ENCODE measurements at places on chromosomes 6 and 20.
A peak's percentile ranks its signal among the peaks of the same experiment; 100 is the strongest.

DNA sequence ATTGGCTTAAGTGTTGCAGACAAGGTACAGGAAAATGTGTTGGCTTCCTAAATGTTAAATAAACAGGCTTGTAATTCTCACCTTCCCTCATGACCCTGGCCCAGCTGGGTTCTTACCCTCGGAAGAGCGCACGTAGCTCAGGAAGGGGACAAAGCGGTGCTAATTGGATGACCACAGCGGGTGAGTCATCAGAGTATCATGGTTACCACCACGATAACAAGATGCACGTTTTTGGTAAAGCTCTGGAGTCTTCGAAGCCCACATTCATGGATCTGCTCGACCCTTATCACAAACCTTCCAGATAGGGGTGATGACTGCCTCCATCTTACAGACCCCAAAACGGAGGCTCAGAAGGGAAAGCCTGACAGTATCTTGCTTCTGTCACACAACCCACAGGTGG is 32.8 kb downstream of the APCDD1L start:
- no peak for DNase-seq

DNA sequence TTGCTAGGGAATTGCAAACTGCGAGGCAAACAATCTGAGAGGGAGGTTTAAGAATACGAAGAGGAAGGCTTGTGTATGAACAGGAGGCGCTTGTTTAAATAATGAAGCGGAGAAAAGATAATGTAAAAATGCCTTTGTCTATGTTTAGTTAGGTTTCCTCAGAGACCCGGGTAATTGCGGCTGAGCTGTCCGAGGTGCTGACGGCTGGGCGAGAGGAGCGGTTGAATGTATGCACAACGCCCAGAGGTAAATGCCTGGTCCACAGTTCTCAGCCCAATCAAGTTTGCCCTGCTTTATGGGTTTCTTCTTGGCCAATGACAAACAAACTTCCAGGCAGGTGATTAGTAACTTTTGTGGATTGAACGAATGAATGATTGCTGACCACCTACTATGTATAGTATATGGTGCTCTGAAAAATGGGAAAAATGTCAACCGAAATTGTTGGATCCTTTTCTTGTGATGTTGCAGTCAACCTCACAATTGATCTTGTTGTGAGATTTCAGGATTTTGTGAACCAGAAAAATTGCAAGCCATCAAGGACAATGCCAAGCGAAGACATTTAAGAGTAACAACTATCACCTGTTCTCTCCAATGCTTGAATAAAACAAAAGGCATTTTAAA is 38.3 kb upstream of the SLC32A1 start:
- DNase-seq = peak; percentile 66

DNA sequence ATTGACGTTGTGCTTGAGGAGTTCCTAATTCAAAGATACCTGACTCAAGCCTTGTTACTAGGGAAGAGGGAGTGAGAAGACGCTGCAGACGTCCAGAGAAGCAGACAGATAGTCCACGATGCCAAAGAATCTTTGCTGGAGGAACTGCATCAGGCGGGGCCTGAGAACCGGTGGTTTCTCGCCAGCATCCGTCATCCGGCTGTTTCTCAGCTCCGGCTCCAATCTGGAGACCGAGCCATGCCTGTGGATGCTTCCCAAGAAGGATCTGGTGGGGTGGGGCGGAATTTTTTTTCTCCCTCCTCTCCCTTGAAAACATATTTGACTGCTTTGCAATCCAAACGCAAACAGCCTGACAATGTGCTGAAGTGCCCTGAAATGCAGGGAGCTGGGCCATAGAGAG is 125.8 kb upstream of the SRSF6 start:
- DNase-seq = peak; percentile 44

DNA sequence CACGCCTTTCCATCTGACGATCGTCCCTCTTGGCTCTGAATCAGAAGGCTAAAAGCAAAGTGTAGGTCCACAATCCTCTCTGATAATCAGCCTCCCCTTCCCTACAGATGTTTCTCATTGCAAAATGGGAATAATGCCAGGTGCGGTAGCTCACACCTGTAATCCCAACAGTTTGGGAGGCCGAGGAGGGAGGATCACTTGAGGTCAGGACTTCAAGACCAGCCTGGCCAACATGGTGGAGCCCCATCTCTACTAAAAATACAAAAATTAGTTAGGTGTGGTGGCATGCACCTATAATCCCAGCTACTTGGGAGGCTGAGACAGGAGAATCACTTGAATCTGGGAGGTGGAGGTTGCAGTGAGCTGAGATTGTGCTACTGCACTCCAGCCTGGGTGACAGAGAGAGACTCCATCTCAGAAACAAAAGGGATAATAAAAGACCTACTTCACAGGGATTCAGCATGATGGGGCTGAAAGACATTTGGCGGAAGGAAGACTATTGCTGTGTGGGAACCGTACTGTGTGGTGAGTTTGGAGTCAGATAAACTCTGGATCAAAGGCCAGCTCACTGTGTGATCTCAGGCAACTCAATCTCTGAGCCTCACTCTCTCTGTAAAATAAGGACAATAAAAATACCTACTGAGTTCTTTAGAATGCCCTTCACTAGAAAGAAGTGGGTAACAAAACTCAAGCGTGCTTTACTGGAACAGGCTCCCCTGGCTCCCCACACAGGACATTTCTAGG is 15.9 kb upstream of the SLC9A8 start:
- no peak for DNase-seq

- DNase-seq = no peak
These were observed 855.5 kb upstream of the MAP3K7 start for GRCh38 chr6:91442342-91442741.

DNA sequence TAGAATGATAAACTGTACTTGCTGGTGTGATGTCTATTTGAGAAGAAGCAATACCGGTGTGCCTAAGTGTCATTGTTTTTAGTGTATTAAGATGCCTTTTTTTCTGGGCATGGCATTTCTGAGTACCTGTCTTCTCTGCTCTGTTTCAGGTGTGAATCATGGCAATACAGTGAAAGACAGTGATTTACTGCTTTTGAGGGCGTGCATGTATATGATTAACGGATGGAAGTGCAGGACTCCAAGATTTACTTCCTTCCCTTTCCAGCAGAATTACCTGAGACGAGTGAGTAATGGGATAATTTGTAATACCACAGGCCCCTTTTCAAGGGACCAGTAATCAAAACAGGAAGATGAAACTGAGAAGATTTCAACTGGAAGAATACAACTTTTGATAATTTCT is 315.8 kb downstream of the SOX4 start:
- DNase-seq = no peak

GRCh38 chr6:168390749-168391420 is 50.1 kb upstream of the SMOC2 start:
- DNase-seq = no peak

- DNase-seq = no peak
These were observed 23.9 kb downstream of the ARMC2 start for GRCh38 chr6:108872141-108872557.

DNA sequence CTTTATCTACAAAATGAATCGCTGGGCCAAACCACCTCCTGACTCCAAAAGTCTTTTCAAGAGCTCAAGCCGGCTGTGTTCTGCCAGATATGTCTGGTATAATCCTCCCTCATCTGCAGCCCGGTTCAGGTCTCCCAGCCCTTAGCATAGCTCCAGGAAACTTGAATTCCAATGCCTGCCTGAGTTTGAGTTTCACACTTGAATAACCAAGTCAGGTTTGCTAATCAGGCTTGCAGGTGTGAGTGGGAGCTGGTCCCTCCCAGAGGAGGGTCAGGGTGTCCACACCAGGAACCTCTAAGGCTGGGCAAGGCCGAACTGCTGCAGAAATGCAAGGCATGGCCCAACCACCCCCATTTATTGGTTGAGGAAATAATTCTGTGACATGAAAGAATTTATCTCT is 96.6 kb downstream of the TMEM242 start:
- no peak for DNase-seq

DNA sequence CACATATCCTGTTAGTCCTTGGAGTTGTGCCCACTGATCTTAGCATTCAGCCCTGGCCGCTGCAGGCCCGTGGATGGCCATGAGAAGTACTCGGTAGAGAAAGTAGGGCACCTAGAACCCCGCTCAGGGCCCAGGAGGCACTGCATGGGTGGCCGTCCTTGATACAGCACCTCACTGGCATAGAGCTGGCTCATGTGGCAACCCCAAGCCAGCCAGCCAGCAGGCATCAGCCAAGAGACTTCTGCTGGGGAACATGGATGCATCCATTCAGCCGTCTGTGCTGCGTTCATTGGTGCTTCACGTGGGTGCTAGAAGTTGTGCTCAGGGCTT is 10.6 kb downstream of the PYGB start:
- DNase-seq = no peak

- peak; percentile 51 for DNase-seq
These were observed at the start of gene SLC22A3 for GRCh38 chr6:160348223-160349019. SLC22A3 (plus strand) TSS chr6:160348378; CDS start chr6:160348420, 42 bp downstream.

DNA sequence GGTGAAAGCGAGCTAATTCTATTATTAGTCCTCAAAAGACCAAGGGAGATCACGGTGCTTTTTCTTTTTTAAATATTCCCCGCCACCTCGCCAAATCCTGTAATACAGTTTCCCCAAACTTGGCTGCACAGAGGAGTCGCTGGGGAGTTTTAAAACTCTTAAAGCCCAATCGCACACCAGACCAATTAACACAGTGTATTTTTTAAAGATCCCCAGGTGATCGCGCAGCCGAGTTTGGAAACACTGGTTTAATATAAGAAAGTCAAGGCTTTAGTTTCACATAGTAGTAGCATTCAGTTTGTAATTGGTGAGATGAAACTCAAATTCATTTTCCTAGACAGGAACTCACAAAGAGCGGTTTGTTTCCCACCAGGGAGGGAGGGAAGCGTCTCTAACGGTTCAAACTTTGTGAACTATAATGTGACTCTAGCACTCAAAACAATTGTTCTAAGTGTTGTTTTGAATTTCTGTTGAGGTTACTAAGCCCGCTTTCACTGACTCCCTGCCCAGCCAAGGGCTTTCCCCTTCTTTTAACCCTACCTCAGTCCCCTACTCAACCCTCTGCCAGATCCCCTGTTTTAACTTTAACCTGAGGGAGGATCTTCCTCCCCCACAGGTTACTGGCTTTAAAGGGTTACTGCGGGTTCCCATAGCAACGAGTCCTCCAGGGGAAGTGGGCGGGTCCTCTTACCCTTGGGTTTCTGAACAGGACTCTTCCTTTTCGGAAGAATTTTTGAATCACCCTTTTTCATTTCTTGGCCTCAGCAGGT is 25.7 kb upstream of the BTBD3 start:
- DNase-seq = peak; percentile 71

DNA sequence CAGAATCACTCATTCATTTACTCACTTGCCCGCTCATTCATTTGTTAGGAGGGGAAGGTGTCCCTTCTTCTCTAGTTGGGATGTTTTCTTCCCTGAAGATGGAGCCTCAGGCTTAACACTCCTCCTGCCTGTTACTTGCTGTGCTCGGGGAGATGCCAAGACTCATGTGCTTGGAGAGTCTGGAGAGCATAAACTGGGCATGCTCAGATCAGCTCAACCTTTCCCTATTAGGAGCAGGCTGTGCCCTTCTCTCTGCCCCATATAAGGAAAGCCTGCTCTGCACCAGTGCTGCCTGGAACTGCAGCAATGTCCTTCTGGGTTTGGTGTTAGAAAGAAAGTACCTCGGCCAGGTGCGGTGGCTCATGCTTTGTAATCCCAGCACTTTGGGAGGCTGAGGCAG is 18.0 kb upstream of the UBE2V1 start:
- DNase-seq = no peak

DNA sequence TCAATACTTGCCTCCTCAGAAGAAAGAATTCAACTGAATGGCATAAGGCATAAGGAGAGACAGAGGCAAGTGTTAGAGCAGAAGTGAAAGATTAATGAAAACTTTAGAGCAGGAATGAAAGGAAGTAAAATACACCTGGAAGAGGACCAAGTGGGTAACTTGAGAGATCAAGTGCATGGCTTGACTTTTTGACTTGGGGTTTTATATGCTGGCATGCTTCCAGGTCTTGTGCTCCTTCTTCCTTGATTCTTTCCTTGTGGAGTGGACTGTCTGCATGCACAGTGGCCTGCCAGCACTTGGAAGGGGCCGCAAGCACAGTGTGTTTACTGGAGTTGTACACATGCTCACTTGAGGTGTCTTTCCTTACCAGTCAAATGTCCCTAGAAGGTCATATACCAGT is 222.1 kb upstream of the UFL1 start:
- no peak for DNase-seq

- DNase-seq = no peak
These were observed 290.1 kb downstream of the BMP2 start for GRCh38 chr20:7057611-7058010.

- no peak for DNase-seq
These were observed 168.3 kb upstream of the STXBP5 start for GRCh38 chr6:147035886-147036285.

DNA sequence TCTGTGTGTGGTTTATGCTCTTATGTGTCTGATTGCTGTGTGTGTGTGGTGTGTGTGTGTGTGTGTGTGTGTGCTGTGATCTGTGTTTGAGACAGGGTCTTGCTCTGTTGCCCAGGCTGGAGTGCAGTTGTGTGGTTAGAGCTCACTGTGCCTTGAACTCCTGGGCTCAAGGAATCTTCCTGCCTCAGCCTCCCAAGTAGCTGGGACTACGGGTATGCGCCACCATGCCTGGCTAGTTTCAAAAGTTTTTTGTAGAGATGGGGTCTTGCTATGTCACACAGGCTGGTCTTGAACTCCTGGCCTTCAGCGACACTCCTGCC is 3.4 kb upstream of the ZNF512B start:
- DNase-seq = no peak

GRCh38 chr20:59718751-59719150 is 114.4 kb downstream of the PHACTR3 start:
- no peak for DNase-seq

GRCh38 chr6:144248476-144249301 is 36.4 kb upstream of the UTRN start:
- peak; percentile 56 for DNase-seq

GRCh38 chr6:41502917-41503671 is 43.1 kb upstream of the FOXP4 start:
- no peak for DNase-seq

DNA sequence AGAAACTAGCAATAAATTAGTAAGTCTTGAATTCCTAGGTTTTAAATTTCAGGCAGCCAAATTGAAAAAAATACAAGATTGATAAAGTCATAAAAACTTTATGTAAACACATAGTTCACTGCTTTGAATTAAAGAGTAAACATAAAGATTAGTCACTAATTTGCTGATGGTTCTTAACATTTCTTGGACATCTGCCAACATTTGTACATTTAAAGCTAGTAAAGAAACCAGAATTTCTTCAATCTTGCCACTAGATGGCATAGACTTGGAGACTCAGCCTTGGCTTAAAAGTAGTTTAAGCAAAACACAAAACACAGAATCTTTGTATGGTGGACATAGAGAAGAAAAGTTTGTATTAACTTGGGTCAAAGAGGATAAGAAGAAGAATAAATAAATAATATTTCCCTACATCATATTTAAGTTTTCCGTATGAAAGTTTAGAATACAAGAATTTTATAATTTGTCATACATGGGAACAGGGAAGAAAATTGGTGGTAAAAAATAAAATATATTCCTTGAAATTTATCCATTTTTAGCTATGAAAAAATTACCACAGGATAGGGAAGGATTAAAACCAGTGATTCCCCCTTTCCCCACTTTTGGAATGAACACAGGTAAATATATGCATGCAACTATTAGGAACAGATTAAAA is 41.7 kb upstream of the FAM135A start:
- DNase-seq = peak; percentile 48

All from GM03348 (cell line).